ENCODE measurements at places on chromosomes 4 and X. TPM values are rescaled to one million over a fixed set of nuclear protein-coding genes. Genes with fewer than 3 reads are reported as not detected.

Gene NEIL3
- 0.04 TPM for polyA plus RNA-seq

- no peak for DNase-seq
Measured at GRCh38 chrX:52852110-52852860, 15.6 kb downstream of the XAGE3 start.

GRCh38 chrX:81412428-81412827 is 210.5 kb downstream of the SH3BGRL start:
- no peak for DNase-seq

- DNase-seq: no peak
Measured at GRCh38 chr4:36039026-36039425, 205.3 kb downstream of the ARAP2 start.

- DNase-seq: no peak
Measured at GRCh38 chr4:92047209-92047875, 256.4 kb upstream of the GRID2 start.
